ENCODE measurements at places on chromosomes 1 and 21.

GRCh38 chr1:66388913-66389312, 145.0 kb upstream of the SGIP1 start:
- no peak for DNase-seq

- DNase-seq: no peak
Measured at GRCh38 chr1:58754073-58754613, 29.7 kb downstream of the JUN start.

- DNase-seq: no peak
Measured at GRCh38 chr1:60036856-60037460, 36.6 kb downstream of the C1orf87 start.

GRCh38 chr1:228101994-228102790, 933 bp downstream of the C1orf35 start:
- DNase-seq: peak; percentile 57

GRCh38 chr1:10629091-10629815, 154.5 kb downstream of the PEX14 start:
- no peak for DNase-seq

DNA sequence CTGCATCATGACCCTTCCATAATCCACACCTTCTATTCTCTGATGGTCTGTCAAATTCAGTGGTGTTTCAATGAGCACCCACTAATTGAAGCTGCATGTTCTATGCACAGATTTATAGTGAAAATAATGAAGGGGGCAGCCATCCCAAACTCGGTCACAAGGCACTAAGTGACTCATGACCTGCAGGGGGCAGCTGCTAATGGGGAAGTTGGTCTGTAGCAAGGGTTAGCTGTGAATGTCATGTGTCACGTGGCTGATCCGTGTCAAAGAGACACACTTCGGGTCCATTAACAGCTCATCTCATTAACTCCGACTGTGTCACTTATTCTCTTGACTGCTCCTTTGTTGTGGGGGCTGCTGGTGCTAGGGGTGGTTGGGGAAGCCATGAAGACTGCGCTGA, 306.6 kb downstream of the PCP4 start:
- no peak for DNase-seq

DNA sequence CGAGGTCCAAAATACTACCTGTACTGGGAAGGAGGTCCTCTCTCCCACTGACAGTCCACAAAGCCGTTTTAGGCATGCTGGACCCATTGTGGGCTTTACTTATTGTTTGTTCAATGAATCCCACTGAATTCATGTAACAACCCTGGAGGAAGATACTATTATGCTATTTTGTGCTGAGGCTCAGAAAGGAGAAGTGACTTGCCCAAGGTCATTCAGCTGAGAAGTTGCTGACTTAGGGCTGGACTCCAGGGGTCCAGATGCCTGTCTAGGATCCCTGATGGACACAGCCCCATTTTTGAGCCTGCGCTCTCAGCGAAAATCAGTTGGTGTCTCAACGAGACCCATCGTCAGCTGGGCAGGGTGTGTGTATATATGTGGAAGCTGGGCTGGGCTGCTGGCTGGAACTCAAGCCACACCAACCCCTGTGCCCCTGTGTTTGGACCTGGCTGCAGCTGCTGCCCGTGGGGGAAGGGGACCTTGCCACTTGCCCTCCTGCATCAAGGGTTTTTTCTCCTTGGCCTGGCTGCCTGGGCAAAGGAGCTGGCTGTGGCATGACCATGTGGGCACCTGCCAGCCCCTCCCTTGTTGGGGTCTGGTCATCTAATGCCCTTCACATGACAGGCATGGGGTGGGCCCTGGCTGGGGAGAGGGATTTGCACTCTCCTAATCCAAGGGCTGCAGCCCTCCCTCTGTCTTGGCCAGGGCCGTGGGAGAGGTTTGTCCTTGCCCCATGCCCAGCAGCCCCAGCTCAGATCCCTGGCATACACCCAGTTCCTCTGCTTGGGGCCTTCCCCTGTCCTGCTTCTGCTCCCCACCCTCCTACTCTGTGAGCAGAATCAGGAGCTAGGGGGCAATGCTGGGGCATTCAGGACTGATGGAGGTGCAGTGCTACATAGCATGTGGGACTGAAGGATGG, 15.0 kb downstream of the KCNQ4 start:
- DNase-seq: no peak

DNA sequence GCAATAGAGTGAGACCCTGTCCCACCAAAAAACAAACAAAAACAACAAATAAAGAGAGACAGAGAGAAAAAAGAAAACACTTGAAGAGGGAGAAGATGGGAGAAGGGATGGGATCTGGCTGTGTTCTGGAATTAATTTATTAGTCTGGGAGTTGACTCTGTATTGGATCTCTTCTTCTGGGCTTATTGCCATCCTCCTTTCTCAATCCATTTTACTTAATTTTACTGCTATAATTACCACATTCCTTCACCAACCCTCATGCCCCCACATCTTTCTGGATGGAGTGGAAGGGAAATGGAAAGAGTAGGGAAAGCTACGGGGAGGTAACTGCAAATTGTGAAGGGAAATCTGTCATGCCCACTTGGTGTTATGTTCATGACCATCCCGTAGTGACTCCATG, 42.9 kb downstream of the FMN2 start:
- no peak for DNase-seq
